AG20443 (cell line): ENCODE measurements at places on chromosomes 1 and 21.

DNA sequence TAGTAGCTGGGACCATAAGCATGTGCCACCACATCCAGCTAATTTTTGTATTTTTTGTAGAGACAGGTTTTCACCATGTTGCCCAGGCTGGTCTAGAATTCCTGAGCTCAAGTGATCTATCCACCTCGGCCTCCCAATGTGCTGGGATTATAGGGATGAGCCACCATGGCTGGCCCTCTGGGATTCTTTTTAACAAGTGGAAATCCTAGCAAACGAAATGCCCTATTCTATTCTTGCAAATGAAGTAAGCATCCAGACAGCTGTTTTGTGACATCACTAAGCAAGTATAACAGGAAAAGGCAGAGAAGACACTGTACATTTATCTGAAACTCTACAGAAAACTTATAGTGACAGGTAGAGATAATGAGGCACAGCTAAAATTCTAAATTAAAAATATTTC lies 86.4 kb downstream of the DDAH1 start:
- no peak for DNase-seq

DNA sequence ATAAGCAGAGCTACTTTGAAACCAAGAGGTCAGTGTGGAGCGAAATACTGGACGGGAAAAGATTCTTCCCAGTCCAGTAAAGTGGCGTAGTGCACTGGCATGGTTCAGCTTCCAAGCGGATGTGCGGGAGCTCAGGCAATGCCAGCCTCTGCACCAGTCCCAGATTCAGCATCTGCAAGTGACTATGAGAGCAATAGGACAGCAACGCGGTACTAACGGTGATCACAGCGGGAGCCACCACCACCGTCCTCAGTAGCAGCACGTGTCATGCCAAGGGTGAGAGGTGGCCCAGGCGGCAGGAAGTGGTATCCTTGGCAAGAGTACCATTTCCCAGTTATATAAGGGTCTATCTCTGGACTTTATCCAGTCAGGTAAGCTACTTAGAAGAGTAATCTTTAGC lies 17.8 kb downstream of the PLD5 start:
- DNase-seq: no peak

GRCh38 chr1:168806952-168807351 lies 77.9 kb upstream of the DPT start:
- DNase-seq: no peak

- peak; percentile 60 for DNase-seq
Measured at GRCh38 chr1:86155807-86156565, 586 bp downstream of the COL24A1 start.

GRCh38 chr1:42118125-42118524 lies 35.1 kb upstream of the GUCA2B start:
- peak; percentile 4 for DNase-seq

GRCh38 chr1:185775501-185775900 lies 41.3 kb downstream of the HMCN1 start:
- no peak for DNase-seq

DNA sequence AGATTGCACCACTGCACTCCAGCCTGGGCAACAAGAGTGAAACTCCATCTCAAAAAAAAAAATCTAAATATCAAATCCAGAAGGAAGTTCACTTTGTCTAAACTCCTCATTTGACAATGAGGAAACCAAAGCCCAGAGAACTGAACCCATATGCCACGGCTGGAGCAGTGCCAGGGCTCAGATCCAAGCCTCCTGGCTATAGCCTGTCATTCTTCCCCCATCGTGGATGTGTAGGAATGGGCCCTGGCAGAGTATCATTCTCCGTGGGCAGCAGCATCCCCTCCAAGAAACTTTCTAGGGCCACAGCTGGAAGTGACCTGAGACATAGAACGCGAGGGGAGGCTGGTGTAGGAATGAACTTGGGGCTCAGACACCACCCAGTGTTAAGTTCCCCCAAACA lies 47.2 kb downstream of the CAPN9 start:
- peak; percentile 8 for DNase-seq

- peak; percentile 69 for DNase-seq
Measured at GRCh38 chr1:33010932-33011731, 25.6 kb downstream of the AK2 start.

- DNase-seq: no peak
Measured at GRCh38 chr1:82991569-82991968, 1007.4 kb downstream of the TTLL7 start.

GRCh38 chr1:49306507-49307070 lies 529.9 kb upstream of the BEND5 start:
- DNase-seq: no peak

DNA sequence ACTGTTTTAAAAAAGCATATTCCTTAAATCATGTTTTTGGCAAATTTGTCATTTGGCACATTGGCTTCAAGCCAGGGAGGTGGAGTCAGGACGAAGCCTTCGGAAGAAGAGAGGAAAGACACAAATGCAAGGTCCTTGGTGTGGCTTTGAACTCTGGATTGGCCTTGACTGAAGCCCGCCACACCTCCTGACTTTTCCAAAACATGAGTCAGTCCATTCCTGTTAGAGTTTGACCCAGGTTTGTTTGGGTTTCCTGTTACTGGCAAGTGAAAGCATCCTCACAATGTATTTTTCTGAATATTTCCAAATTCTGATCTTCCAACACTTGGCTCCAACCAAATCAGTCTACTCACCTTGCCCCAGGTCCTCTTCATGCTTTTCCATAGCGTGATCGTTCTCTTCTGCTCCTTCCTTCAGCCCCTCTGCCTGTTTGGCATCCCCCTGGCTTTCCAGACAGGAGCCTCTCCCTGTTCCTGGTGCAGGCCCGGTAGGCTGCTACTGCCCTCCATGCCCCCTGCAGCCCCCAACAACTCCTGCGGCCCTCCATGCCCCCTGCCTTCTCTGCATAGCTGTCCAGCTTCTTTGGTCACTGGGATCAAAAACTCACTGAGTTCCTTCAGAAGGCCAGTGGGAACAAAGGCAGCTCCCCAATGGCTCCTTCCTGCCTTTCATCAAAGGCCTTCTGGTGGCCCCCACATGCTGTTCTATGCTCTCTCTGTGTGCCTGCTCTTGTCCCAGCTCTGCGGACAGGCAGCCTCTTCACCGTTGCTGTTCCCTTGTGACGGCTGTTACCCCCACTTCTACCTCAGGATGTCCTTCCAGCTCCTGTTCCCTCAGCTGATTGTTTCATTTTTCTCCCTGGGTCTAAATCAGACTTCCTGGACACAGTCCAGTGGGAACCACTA lies 30.4 kb upstream of the SLC30A1 start:
- no peak for DNase-seq

DNA sequence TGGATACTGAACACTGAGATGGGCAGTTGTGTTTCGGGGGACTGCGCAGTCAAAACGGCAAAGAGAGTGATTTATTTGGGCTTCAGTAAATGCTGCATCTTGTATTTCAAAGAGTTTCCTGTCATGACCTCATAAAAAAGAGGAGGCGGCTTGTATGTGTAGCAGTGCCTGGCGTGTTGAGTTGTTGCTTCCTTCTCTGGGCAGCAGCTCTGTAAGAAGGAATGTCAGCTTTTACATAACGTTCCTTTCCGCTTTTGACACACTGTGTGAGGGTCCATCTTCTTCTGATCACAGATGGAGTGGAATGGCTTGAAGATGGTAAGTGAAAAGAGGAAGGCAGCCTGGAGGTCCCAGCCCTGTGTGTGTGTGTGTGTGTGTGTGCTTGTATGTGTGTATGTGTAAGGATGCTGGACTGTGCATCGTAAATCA lies 941 bp downstream of the ELAVL4 start:
- DNase-seq: peak; percentile 9

GRCh38 chr1:190663962-190664361 lies 186.3 kb upstream of the BRINP3 start:
- no peak for DNase-seq

- peak; percentile 35 for DNase-seq
Measured at GRCh38 chr1:55519937-55520683, 304.9 kb upstream of the USP24 start.

GRCh38 chr1:204931768-204932572 lies 61.3 kb downstream of the NFASC start:
- no peak for DNase-seq

DNA sequence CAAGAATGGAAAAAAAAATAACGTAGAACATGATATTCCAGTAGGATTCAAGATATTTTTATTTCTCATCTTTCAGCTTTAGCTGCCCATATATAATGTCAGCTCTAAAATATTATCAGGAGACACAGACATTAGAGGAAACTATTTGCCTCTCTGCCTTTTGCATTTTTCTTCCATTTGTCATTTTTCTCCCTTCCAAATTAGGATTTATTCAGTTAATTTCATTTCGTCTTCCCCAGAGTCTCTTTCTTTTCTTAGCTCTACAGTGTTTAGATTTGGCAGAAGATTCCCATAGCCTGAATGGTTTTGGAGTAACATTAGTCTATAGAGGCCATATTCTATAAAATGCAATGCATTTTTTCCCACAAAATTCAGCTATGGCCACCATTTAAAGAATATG lies 5.1 kb upstream of the ENAH start:
- no peak for DNase-seq

DNA sequence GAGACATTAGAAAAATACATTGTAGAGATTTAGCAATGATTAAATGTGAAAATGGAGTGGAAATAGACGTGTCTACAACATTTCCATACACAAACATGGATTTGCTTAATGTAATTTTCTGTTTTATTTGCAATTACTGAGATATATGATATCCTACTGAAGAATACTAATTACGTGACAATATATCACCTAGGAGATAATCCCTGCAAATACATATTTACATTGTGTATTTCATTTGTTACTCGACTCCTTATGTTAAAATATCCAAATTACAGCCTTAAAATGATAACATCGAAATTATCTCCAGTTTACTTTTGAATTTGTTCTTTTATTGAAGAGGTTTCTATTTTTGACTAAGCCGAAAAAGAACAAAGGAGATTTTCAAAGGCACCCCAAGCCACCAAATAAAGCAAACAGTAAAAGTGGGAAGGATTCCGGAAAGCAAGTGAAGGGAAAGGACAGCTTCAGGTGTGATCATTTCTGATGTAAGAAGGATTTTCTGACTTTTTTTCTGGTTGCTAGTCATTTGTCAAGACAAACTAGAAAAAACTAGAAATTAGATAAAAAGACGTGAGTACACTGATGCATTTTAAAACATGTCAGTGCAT lies 7.9 kb downstream of the LHX4 start:
- DNase-seq: no peak

DNA sequence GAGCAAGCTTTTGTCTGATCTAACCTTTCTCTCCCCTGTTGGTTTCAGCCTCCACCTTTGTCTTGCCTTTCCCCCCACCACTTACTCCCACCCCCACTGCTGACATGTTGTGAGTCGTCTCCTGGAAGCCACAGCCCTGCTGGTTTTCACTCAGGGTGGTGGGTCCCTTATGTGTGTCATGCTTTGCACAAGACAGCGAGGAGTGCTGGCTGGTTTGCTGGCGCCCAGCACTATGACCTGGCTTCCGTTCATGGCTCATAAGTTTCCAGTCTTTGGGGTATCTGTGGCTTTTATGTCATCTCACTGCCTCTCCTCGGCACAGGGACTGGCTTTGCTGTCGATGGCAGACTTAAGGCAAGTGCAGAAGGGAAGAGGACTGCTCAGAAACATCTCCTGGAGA lies 177.7 kb downstream of the KIF26B start:
- DNase-seq: peak; percentile 20

GRCh38 chr1:208825300-208825699 lies 581.1 kb upstream of the PLXNA2 start:
- DNase-seq: no peak

- DNase-seq: no peak
Measured at GRCh38 chr1:182357171-182357570, 34.4 kb downstream of the GLUL start.

- DNase-seq: peak; percentile 67
Measured at GRCh38 chr1:42765832-42766740, 742 bp downstream of the P3H1 start.

GRCh38 chr1:235831148-235831547 lies 35.6 kb downstream of the LYST start:
- DNase-seq: peak; percentile 50

DNA sequence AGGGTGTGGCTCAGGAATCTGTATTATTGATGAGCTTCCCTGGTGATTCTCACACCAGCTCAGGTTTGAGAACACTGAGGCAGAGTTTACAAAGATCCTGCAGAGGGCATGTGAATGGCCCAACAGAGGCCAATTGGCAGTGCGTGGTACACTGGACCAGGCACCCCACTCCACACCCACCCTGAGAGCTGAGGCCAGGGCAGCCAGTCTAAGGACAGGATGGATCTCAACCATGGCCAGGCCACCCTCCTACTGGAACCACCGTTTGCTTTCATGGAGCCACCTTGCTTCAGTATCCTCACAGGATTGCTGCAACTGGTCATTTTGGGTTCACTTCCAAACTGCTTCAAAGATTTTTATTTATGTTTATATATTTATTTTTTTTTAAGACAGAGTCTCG lies 7.3 kb upstream of the RASSF5 start:
- DNase-seq: no peak

- no peak for DNase-seq
Measured at GRCh38 chr1:193479187-193479586, 292.8 kb upstream of the B3GALT2 start.

GRCh38 chr1:20281801-20282200 lies 8.9 kb upstream of the VWA5B1 start:
- DNase-seq: peak; percentile 62

GRCh38 chr1:58107943-58108342 lies 438.6 kb downstream of the OMA1 start:
- DNase-seq: no peak

DNA sequence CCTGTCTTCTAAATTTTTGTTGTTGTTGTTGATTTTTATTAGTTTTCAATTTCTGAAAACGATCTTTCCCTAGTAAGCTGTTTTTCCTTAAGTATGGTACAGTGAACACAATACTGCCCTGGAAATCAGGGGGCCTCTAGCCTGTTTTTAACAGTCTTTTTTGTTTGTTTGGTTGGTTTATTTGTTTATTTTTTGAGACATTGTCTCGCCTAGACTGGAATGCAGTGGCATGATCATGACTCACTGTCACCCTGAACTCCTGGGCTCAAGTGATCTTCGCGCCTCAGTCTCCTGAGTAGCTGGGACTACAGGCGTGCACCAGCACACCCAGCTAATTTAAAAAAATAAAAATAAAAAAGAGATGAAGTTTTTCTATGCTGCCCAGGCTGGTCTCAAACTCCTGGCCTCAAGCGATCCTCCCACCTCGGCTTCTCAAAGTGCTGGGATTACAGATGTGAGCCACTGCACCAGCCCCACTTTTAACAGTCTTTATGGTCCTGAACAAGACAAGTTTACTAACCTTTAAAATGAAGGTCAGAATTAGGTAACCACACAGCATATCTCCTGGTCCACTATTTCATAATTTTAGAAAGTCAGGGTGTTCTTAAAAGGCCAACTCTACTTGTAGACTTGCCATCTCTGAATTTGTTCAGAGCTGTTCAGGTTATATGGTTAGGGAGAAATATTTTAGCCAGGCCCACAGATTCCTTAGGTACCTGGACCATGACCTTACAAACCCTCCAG lies 35.4 kb downstream of the TBCE start:
- DNase-seq: no peak

GRCh38 chr1:211613108-211613947 lies 34.4 kb upstream of the SLC30A1 start:
- peak; percentile 95 for DNase-seq

- DNase-seq: no peak
Measured at GRCh38 chr1:24865587-24865986, 64.5 kb downstream of the RUNX3 start.

GRCh38 chr1:75625795-75626194 lies 14.9 kb upstream of the SLC44A5 start:
- no peak for DNase-seq
